ENCODE measurements at places on chromosomes 3 and 15.

GRCh38 chr3:62260655-62261054 is 112.7 kb downstream of the FEZF2 start:
- DNase-seq = no peak

- DNase-seq = no peak
Measured at GRCh38 chr3:15892311-15893227, 94.8 kb upstream of the ANKRD28 start.

DNA sequence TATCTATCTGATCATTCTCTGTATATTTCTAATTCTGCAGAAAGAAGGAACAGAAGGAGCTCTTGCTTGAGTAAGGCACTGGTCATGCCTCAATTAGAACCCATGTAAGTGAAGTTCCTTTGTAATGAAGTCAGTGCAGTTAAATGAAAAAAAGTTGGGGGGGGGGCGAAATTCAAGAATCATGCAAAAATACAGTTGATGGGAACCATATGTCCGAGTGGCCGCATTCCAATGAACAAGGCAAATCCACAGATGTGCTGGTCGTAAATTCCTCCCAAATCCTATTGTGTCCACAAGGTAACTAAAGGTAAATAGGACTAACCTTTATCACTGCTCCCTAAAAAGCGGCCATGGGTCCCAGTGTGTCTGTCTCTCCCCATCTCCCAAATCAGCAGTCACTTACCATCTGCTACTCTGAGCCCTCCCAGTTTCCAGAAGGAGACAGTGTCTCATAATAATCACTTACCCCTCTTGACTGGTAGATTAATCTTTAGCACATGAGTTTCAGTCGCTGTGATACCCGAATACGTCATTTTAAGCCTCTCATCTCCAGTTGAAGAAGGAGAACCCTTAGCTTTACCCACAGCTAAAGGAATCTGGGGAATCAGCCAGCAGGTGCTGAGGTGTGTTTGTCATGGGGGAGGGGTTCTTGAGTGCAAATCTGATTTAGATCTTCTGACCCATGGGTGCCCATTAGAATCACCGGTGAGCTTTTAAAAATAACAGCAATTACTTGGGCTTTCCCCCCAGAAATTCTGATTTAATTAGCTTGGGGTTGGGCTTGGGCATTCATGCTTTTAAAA is 56.3 kb upstream of the EPHB3 start:
- DNase-seq = no peak

DNA sequence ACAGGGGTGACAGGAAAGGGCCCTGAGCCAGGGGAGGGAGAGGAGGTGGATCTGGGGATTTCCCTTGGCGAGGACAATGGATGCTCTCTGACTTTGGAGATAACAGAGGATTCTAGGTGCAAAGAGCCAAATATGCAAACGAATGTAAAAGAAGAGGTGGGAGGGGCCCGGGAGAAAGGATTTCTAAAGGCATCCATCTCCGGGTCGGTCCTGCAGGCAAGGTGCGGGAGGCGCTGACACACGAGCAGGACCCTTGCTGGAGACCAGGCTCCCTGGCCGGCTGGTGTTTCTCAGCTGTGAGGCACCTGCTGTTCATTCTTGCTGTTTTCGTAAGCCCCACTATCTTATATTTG is 115.2 kb upstream of the TLE3 start:
- no peak for DNase-seq

- no peak for DNase-seq
Measured at GRCh38 chr15:42140383-42141070, 15.9 kb downstream of the PLA2G4F start.

- no peak for DNase-seq
Measured at GRCh38 chr15:70236341-70237086, 138.8 kb upstream of the TLE3 start.

DNA sequence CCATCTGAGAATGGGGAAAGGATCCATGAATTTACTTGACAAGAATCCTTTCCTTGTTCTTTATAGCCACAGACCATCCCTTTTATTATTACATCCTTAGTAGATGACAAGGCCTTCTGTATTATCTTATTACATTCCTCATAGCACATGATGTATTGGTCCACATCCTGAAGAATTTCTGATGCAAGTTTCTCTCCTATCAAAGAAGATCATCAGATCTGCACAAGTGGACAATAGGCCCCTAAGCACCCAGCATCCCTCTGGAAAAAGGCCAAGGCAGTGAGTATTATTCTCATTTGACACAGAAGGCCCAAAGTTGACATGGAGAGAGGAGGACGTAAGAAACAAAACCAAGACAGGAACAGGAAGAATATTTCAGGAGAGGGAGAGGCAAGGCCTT is 31.4 kb downstream of the MYL3 start:
- DNase-seq = no peak

DNA sequence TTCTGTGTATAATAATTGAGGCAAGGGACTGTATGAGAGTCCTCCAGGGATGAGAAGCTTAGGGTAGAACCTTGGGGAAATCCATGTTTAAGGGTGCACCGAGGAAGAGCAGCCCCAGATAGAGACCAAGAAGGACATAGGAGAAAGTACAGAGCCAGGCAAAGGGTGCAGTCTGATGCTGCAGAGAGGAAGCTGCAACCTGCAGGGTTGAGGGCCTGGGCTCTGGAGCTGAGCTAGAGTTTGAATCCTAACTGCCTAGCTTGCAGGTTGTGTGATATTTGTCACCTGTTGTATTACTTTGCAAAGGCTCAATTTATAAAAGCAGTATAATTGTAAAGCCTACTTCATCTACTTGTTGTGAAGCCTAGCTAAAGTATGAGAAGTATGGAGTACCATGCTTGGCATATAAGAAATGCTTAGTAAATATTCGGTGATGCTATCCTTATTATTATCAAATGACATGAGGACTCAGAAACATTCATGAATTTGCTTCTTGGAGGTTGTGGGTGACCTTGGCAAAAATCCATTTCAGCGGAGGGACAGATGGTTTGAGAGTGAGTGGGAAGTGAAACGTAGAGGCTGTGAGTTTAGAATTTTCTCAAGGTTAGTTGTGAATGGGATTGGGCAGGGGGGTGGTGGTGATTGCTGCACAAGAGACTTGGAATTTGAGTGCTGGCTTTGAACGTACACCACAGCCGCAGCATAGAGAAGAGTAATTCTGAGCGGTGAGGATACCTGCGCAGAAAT is 43.8 kb downstream of the PLCL2 start:
- DNase-seq = no peak

- DNase-seq = no peak
Measured at GRCh38 chr3:70539908-70540307, 227.5 kb upstream of the MDFIC2 start.

- DNase-seq = no peak
Measured at GRCh38 chr3:73695841-73696240, 71.1 kb upstream of the PDZRN3 start.

DNA sequence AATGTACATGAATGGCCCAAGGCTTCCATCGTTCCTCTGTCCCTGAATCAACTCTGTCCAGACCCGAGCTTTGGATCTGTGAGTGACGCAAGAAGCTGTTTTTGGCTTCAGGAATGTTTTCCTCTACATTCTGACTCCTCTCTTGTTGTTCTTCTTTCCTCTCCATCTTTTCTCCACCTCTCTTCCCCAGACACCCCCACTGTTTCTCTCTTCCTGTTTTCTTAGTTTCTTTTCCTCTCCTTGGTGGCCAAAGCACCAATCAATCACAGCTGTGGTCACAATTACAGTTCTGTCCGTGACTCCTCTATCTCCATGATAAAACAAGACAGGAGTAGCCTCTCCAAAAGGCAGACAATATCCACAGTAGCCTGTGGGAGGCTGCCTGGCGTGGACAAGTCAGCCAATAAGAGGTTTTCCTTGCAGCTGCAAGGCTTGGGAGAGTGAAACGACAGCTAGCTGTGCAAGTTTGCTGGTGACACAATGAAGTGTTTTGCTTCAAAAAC is 4.9 kb upstream of the TMEM212 start:
- no peak for DNase-seq

GRCh38 chr3:27721717-27722564 is at the start of gene EOMES:
Gene EOMES (minus strand): TSS chr3:27722323. CDS start chr3:27722294, 29 bp downstream.
- peak; percentile 60 for DNase-seq

- no peak for DNase-seq
Measured at GRCh38 chr3:33071946-33072345, 25.0 kb downstream of the GLB1 start.

DNA sequence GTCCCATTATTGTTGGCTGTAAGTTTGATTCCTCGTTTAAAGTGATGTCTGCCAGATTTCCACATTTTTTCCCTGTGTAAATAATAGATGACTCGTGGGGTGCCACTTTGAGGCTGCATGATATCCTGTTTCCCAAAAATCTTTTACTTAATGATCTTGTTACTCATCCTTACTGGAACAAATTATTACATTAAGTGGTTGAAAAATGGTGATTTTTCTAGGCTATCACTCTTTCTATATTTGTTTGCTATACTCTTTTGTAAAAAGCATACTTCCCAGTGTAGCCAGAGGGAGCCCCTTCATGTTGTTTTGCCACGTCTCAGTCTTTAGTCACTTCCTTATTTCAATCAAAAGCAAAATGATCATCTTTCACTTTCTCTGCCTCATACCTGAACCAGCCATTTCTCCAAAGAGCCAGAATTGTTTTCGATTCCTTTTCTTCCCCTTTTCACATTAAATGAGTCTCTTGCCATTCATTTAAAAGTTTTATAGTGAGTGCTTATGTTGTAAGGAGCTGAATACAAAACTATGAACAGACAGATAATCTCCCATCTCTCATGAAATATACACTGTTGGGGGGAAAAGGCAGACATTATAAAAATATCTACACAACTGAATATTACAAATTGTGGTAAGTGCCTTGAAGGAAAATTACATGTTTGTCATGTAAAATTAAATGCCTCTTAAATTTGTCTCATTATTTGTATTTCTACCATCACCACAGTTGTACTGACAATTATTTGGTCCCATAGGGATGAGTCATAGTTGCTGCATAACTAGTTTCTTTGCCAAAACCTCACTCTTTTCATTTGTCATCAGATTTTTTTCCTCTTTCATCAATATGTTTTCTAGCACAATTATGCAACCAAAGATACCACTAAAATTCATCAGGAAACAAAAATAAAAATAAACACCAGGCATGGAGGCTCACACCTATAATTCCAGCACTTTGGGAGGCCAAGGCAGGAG is 41.5 kb downstream of the ADGRG7 start:
- DNase-seq = no peak

DNA sequence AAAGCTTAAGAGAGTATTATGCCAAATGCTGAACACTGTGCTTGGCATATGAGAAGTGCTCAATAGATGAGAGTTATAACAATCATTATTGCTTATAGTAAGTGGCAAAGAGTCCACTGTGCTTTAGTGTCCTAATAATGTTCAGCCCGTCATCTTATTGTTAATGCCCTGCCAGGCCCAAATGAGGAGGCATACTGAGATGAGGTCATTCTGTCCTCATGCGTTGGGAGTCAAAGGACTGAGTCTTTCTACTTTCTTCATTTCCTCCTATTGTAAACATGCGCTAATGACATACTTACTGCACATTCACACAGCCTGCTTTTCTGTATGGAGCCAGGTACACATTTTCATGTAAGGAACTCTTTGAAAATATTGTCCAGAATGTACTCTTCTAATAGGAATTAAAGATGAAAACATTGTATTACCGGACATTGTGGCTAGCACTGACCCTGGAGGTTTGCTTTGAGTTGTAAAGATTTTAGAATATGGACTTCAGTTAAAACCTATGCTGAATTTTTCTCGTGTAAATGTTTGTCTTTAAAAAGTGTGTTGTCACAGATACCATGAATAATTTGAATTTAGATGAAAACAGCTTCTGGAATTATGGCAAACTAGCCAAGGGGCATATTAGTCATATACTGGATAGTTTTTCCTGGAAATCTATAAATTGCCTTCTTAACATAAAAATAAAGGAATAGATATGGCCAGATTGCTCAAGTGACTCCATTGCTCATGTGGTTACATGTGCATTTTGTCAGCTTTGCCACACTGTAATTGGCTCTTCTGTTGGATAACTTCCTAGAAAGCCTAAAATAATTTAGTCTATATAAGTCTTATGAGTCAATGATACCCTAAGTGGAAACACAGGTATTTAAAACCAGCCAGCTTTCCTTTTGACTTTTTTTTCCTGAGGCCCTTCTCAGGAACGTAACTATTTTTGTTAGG is 38.3 kb downstream of the KBTBD12 start:
- no peak for DNase-seq

- no peak for DNase-seq
Measured at GRCh38 chr3:194034346-194035336, 101.3 kb upstream of the HES1 start.

Measured in stimulated activated CD4-positive, alpha-beta T cell treated with anti-CD3 and anti-CD28 coated beads, TNF-alpha, amount 100 ng/mL, for 48 hours (primary cell).